ENCODE measurements at places on chromosomes 1 and 21.

DNA sequence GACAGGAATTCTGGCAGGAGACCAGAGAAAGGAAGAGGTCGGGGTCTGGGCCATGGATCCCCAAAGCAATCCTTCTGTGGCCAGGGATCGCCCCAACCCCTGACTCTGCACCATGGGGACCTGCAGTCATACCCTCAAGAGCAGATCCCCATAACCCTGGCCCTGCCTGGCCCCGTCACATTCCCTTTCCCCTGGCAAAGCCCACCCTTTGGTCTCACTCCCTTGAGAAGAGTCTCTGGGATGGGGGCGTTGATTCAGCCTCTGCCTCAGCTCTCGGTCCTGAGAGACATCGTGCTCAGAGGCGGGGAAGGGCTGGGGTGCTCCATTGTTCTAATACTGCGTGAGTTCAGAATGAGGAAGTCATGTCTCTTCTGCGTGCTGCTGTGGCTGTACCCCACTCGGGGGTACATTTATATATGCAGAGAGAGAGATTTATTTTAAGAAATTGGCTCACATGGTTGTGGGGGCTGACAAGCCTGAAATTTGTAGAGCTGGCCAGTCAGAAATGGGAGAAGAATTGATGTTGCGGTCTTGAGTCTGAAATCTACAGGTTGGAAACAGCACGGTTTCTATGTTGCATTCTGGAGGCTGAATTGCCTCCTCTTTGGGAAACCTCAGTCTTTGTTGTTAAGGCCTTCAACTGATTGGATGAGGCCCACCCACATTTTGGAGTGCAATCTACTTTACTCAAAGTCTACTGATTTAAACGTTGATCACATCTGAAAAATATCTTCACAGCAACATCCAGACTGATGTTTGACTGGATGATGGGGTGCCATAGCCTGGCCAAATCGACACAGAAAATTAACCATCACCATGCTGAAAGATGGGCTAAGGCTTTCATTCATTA is 4.2 kb upstream of the PADI2 start:
- no peak for DNase-seq

DNA sequence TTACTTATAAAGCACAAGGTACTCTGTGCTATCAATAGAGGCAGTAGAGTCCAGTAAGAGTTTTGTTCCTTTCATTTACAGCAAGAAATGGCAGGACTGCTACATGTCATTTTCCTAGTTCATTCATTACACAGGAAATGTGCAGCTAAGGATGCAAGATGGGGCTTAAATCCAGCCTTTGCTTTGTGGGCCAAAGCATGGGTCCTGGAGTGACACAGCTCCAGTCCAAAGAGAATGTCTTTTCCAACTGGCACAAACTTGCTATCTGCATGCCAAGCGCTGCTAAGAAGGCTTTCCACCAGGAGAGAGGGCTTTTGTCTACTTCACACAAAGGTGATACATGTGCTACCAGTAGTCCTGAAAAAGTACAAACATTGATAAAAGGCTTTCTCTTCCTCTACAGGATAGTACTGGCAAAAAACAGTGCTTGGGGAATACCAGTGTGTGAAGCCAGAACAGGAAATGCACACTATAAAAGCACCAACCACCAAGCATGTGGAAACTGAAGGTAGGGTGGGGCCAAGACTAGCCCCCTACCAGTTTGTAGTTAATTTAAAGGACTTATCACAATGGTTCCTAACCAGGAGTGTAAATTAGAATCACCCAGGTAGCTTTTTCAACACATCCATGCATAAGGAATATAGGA is 68.7 kb downstream of the ARID4B start:
- no peak for DNase-seq

GRCh38 chr1:229380536-229381160 is 37.8 kb upstream of the CCSAP start:
- no peak for DNase-seq

DNA sequence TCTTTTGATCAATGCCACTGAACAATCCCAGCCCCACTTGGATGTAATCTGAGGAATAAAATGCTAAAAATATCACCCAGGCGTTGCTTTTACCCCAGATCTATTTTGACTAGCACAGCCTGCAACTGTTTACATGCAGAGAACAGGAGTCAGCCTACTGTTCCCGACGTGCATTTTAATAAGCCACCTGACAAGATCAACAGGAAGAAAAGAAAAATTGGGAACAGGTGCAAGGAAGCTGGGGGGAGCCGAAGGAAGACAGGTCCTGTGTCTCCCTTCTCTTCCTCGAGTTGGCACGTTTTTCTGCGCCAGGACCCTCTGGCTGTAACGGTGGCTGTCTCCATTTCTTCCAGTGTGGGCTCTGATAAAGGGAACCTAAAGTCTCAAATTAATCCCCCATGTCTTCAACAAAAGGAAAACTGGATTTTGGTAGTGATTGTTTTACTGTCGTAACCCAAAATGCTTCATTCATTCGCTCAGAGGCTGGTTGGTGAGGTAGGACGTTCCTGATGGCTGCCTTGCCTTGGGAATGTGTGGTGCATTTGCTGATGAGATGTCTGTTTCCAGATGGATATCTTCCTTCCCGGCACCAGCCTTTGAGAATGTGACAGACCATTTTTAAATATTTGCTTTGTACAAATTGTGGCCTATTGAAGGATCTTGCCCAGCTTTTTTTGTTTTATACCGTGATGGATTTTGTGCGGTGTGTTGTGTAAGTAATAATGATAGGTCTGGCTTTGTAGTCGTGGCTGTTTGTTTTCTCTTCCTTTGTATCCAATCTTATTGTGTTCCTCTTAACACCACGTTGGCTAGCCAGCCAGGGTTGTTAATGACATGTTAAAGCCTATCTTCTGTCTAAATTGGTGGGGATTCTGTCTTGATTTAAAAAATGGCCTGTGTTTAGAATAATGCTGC is 117.5 kb downstream of the C1orf21 start:
- DNase-seq, result no peak

DNA sequence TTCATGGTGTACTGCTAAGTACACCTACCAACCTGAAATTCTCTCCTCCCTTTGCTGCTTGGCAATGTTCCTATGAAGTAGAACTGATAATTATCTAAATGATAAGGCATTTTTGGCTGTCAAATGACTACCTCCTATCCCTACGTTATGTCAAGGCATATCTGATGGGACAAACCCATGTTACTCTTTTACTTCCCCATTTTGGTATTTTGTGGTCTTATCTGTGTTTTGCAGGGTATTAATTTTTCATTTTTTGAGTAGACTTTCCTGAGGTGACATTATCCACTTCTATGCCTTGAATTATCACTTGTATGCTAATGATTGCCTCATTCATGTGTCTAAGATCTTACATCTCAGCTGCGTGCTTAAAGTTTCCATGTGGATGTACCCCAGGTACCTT is 499.6 kb upstream of the B3GALT2 start:
- DNase-seq, result no peak

GRCh38 chr1:100699744-100700143 is 19.8 kb upstream of the VCAM1 start:
- no peak for DNase-seq

DNA sequence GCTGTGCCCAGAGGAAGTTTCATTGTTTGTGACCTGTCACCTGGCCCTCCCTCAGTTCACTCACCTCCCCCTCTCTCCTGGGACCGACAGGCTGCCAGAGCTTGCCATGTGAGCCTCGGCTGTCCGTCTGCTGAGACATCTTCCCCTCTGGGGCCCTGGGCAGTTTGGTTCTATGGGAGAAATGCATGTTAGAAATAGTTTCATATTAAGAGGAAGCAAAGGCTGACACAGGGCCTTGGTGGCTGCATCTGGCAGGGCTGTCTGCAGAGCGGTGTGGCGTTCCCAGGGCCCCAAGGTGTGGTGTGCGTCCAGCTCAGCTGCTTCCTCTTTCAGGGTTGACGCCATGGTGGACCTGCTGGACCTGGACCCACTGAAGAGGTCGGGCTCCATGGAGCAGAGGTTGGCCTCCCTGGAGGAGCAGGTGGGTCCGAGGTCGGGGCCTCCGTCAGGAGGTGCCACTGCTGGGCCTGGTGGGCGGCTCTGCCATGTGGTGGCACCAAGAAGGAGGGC is 31.9 kb upstream of the LRRC3 start:
- DNase-seq, result no peak

DNA sequence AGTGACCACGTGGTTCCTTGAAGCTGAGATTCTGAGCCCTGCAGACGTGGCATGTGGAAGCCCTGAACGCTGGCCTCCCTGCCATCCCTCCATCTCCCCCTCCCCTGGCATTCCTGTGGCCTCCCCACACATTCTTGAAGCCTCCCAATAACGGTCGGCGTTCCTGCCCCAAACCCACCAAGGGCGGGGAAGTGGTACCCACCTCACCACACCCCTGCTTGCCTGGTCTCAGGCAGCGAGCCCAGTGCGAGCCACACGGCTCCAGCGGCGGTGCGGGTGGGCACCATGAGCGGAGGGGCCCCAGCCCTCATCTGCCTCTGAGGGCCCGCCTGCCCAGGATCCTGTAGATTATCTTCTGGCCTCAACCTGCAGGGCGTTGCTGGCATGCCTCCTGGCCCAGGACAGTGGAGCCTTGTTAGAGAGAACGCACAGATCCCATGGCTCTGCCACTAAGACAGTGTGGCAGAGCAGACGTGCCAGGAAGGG is 20.6 kb upstream of the PRELP start:
- DNase-seq, result no peak

DNA sequence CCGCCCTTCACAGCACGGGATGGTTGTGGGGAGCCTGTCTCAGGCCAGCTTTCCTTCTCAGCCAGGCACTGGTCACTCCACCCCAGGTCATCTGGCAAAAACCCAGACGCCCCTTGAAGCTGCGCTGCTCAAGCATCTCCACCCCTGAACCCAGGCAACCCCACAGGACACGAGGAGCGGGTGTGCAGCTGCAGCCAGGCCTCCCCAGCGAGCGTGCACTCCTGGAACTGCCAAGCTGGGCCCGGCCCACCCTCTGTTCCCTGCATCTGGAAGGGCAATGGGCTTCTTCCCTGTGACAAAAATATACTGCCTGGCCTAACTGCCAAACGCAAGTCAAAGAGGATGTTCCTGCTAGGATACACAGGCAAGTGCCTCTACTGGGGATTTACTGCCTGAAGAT is 39.7 kb downstream of the SLC66A1 start:
- DNase-seq, result no peak

DNA sequence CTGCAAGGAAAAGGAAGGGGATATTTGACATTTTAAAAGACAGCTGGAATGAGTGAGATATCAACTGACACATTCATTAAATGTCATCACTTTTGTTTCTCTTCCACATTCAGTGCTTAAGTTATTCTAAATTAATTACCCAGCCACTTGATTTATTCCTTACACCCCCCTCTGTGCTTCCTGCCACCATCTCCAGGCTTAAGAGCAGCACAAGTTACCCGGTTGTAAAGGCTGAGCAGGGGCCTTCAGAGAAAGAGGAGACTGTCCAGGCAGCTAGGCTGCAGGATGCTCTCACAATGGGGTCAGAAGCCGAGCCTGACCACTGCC is 71.4 kb downstream of the SYT6 start:
- DNase-seq, result no peak

DNA sequence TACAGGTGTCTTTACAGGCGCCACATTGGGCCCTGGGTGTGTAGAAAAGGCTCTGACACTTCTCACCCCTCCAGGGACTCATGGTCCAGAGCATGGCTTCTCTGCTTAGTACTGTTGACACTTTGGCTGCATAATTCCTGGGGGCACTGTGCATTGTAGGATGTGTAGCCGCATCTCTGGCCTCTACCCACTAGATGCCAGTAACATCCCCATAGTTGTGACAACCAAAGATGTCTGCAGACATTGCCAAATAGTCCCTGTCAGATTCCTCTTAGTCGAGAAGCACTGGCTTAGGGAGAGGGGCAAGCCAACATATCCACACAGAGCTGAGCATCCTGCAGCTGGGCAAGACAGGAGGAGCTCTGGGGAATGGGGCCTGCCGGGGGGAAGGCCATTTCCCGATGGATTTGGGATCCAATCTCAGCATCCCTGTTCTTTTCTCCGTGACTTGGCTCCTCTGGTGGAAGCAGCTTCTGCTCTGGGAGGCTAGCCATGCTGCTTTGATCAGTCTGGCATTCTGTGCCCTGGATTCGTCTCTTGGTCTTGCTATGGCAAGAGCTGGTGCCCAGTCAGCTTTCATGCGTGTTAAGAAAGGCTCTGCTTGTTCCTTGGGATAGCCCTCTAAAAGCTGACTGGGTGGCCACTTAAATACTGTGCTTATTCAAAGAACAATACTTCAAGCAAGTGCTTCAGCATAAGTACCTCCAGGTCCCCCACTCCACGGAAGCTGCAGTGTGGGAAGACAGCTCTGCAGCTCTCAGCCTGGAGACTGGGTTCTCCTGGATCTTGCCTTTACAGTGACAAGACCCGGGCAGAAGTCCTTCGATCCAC is 38.3 kb upstream of the SCMH1 start:
- DNase-seq, result no peak

DNA sequence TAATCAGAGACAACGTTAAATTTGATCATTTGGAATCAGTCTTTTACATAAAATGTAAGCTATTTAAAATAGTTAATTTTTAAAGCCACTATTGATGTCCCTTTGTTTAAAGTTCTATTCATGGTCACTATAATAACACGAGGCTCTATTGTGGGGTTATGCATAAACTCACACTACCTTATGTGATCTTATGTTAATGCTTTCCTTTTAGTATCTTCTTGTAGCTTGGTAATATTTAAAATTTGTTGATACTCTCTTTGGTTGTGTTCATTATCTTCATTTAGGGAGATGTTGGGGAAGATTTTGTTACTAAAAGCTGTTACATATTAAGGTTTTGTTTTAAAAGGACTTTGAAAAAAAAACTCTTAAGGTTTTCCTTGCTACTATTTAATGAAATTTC is 1.2 kb downstream of the B3GALT2 start:
- no peak for DNase-seq

DNA sequence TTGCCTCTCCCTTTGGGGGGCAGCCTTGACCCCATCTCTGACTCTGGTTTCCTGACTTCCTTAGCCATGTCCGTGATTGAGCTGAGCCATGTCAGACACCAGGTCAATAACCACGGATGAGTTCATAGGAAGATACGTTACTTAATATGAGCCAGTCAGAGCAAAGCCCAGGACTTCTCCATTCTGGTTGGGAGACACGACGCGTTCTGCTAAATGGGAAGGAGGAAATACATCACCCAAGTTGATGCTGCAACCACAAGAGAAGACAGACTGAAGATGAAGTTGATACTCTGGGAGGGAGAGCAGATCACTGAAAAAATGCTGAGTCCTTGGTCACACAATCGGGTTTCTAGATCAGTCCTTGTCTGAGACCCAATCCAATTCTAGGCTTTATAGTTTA is 90.9 kb downstream of the MATN1 start:
- DNase-seq, result no peak
